A673 (cell line): ENCODE measurements at places on chromosomes 11 and 22. TPM values are rescaled to one million over a fixed set of nuclear protein-coding genes. Genes with fewer than 3 reads are reported as not detected.

DNA sequence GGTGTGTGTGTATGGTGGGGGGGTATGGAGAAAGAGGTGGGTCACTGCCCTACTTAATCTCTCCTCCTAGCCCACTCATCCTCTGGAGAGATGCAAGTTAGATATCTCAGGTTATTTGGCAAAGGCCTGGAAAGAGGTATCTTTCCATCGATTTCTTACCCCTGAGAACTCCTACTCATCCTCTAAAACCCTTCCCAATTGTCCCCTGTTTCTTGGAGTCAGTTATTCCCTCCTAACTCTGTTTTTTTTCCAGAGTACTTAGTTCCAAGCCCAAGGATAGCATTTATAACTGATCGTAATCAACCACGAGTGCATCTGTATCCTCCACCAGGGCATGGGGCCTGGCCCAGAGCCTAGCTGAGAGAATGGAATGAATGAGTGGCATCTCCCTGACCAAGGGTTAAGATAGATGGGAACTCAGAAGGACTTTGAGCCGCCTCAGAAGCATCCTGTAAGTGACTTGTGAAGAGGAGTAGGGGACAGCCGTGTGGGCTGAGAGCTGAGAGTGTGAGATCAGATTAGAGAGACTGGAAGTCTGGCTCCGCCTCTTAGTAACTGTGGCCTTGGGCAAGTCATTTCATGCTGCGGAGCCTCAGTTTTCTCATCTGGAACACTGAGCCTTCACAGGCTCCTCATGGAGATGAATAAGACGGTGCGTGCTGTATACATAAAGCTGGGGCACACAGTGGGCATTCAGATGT lies 16.2 kb downstream of the CD6 start:
- no peaks in the 10 kb centered on the region for H3K27me3 ChIP-seq
- no peaks in the 10 kb centered on the region for H3K36me3 ChIP-seq
- H3K4me1 ChIP-seq, result no peaks in the 10 kb centered on the region
- no peak for DNase-seq
- H3K4me3 ChIP-seq, result no peak overlapping the region

GRCh38 chr22:46122511-46122971 lies 27.8 kb upstream of the PPARA start:
- peak overlapping the region; percentile 23 for H3K4me3 ChIP-seq
- H3K36me3 ChIP-seq, result no peaks in the 10 kb centered on the region
- no peak overlapping the region for H3K27ac ChIP-seq
- H3K27me3 ChIP-seq, result no peaks in the 10 kb centered on the region
- DNase-seq, result peak; percentile 76

- peaks cover 4% of the 10 kb centered on the region for H3K4me1 ChIP-seq
- H3K4me3 ChIP-seq, result no peak overlapping the region
- peak; percentile 80 for DNase-seq
- H3K36me3 ChIP-seq, result no peaks in the 10 kb centered on the region
Observed at GRCh38 chr11:27705873-27706820, 5.9 kb upstream of the BDNF start.

- H3K4me3 ChIP-seq, result no peak overlapping the region
- peaks cover 20% of the 10 kb centered on the region for H3K36me3 ChIP-seq
- DNase-seq, result no peak
- H3K4me1 ChIP-seq, result peaks cover 7% of the 10 kb centered on the region
Observed at GRCh38 chr22:45335021-45335818, 25.5 kb downstream of the FAM118A start.

The RASD2 gene
- total RNA-seq, result 1.3 and 3.1 TPM in 2 replicates

GRCh38 chr22:46251816-46252380 lies 1.8 kb upstream of the CDPF1 start:
- no peak overlapping the region for H3K4me3 ChIP-seq
- H3K36me3 ChIP-seq, result no peaks in the 10 kb centered on the region
- peaks cover 17% of the 10 kb centered on the region for H3K4me1 ChIP-seq
- no peaks in the 10 kb centered on the region for H3K27me3 ChIP-seq

The MS4A12 gene
- not detected in 2 replicates for total RNA-seq

The PRRG4 gene
- total RNA-seq, result 2.9 and 3.8 TPM in 2 replicates
